CD4-positive, alpha-beta T cell treated with Interleukin-10 for 1 hour (primary cell): ENCODE measurements at places on chromosomes 3 and 15.

- DNase-seq, result no peak
Measured at GRCh38 chr15:25611603-25612002, 172.8 kb upstream of the UBE3A start.

DNA sequence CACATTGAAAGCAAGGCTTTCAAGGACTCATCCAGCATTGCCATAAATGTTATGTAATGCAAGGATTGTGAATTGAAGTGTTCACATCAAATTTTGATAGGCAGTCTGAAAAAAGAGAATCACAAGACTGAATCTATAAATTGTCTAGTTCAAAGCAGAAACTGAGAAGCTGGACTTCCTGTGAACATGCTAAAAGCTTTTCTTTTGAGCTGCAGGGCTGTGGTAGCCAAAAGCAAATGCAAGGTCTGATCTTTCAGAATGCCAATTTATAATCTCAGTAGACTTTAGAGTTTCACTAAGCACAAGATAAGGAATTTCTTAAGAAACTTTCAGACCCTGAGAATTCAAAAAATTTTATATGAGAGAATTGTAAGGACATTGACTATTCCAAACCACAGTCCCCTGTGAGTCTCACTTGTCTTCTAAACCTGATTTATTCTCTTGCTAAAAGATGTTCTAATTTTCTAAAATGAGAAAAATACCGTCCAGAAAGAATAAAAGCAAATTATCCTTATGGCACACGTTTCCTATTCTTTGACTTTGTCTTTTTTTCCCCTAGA is 1700.3 kb downstream of the OTOL1 start:
- no peak for DNase-seq

- no peak for DNase-seq
Measured at GRCh38 chr3:64176461-64176996, 48.7 kb downstream of the PRICKLE2 start.

- DNase-seq, result peak; percentile 60
Measured at GRCh38 chr3:108153451-108153981, 62.7 kb upstream of the CD47 start.

DNA sequence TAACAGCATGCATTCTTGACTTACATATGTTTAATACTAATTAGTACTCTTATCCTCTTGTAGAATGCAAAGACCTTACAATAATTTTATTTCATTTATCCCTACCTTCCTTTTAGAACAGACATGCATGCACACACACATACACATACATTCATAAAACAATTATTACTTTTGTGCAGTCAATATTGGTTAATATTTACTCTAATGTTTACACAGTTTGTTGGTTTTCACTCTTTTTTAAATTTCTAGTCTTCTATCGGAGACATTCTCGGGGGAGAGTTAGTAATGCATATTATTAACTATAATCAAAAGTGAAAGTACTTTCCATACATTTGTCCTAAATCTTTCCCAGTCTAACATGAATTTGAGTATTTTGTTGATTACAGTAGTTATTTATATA is 317.7 kb upstream of the DPH6 start:
- no peak for DNase-seq

- no peak for DNase-seq
Measured at GRCh38 chr3:123929325-123929724, 31.7 kb downstream of the CCDC14 start.

DNA sequence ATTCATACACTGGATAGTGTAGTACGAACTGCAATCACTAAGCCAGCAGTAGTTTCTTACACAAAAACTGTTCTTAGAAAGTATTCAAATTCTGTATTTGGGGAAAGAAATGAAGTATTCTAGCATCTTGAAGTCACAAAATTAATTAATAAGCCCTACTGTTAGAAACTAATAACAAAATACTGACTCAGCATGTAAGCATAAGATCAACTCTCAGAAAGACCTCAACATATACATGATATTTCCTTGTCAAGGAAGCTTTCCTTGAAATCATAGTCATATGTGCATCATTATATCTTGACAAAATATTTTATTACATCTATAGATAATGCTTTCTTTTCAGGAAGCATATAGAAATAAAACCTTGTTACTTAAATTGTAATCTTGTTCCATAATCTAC is 115.5 kb upstream of the GOLGA6L6 start:
- DNase-seq, result no peak

GRCh38 chr3:38651153-38651789 is 1.8 kb upstream of the SCN5A start:
- peak; percentile 78 for DNase-seq

GRCh38 chr15:92196342-92196741 is 197.3 kb upstream of the ST8SIA2 start:
- DNase-seq, result no peak

GRCh38 chr3:71997066-71997653 is 212.2 kb upstream of the PROK2 start:
- DNase-seq, result no peak

DNA sequence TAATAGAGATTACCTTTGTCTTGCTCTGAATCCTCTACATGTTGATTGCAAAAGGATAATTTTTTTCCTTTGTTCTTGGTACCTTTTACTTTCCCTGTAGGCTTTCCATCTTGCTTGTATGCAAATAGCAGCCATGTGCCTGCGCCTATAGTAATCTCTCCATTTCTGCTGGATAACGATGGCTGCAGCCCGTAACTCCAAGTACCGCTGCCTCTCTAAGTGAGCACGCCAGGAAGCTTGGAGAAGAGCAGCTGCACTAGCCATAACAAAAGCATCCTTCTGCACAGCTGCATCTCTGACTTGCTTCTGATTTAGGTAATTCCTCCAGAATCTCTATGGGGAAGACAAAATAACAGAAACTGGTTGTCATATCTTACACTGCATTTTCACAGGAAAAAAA is 89.3 kb downstream of the NR2E3 start:
- no peak for DNase-seq
